ENCODE measurements at places on chromosomes 7 and 10.

- no peak for DNase-seq
Measured at GRCh38 chr10:12465385-12466136, 116.2 kb downstream of the CAMK1D start.

DNA sequence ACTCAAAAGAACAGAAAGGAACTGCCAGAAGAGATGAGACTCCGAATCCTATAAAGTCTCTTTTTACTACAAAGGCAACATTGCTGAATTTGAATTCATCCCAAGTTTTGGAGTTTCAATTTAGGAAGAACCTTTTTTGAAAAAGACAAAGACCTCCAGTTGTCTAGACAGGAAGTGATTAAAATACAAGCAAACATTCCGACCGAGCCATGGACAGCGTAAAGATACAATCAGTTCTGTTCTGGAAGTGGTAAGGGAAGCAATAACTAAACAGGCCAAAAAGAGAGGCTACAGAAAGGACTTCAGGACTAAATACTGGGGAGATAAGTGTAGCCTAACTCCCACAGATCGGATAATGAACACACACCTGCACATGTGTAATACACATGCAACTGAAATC, 101.0 kb downstream of the SMURF1 start:
- no peak for DNase-seq

- no peak for DNase-seq
Measured at GRCh38 chr7:129069021-129069420, 14.1 kb upstream of the TNPO3 start.

DNA sequence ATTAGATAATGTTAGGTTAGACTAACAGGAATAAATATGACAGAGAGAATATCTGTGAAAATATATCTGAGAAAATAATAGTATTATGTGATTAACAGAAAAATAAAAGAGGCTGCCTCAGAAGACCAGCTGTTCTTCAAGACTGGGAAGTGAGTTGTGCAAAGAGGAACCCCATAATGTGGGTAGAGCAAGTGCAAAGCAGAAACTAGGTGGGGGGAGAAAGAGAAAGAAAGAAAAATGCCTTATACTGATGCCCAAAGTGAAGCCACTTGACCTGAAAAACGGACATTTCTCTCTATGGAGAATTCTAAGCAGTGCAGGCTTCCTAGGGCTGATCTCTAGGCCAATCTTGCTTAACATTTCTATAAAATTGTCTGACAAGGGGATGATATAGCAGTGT, 3.8 kb downstream of the NEBL start:
- no peak for DNase-seq

- DNase-seq = no peak
Measured at GRCh38 chr7:42858570-42858969, 53.3 kb downstream of the C7orf25 start.

- no peak for DNase-seq
Measured at GRCh38 chr10:114982989-114983388, 45.0 kb downstream of the TRUB1 start.

GRCh38 chr7:76149847-76150691, 51.6 kb upstream of the SRRM3 start:
- no peak for DNase-seq

GRCh38 chr10:48523820-48524758, 80.8 kb downstream of the ARHGAP22 start:
- no peak for DNase-seq

GRCh38 chr10:28008054-28008453, 9.2 kb upstream of the ODAD2 start:
- DNase-seq = no peak

DNA sequence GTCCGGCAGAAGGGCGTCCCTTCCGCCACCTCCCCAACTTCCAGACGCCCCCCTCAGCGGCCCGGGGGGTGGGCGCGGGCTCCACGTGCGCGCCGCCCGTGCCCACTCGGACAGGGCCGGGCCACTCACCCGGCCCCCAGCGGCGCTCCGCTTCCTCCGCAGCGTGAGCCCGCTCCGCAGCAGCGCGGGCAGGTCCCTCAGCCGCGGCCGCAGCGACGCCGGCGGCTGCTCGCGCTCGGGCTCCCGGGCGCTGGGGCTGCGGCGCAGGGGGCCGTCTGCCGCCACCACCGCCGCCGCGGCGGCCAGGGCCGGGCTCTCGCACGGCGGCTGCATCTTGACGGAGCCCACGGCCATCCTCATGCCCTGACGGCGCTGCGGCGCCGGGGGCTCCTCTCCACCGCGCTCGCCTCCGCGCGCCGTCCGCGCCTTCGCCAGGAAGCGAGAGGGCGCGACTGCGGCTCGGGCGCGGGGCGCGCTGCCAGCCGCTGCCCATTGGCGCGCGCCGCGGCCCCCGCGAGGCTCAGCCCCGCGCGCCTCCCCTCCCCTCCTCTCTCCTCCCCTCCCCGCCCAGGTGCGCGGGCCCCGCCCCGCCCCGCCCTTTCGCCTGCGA, at the start of gene RAPGEF5:
RAPGEF5 (minus strand) TSS at position 454 of the 610 bp plus-strand sequence; CDS start at position 360, 94 bp downstream.
- no peak for DNase-seq

DNA sequence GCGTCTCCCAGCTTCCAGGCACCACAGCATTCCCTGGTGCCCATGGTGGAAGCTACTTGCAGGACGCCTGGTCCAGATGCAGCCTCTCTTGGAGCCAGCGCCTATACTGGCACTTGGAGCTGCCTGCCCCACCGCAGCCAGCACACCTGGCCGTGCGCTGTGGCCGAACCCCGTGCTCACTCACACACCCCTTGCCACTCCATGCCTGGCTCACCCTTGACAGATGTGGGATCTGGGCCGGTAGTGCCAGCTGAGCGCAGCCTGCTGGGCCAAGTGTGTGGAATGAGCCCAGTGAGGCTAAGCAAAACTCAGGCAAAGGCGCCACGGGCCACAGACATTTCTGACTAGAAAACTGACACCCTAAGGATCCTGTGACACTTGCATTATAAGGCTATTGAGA, 884.8 kb downstream of the LRMDA start:
- DNase-seq = no peak

DNA sequence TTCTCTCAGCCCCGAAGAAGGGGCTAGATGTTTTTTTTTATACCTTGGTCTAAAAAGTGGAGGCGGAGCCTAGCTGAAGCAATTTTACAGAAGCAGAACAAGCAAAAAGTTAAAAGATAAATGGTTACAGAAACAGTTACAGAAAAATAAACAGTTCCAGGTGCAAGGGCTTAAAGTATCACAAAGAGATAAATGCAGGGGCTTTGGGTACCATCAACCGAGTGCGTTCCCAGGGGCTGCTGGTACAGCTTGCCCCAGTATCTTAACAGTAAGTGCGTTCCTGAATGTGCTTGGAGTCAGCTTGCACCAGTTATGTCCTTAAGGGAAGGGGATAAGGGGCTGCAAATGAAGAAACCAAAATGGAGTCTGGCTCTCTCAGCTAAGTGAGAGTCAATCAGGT, 173.9 kb upstream of the MBL2 start:
- no peak for DNase-seq

DNA sequence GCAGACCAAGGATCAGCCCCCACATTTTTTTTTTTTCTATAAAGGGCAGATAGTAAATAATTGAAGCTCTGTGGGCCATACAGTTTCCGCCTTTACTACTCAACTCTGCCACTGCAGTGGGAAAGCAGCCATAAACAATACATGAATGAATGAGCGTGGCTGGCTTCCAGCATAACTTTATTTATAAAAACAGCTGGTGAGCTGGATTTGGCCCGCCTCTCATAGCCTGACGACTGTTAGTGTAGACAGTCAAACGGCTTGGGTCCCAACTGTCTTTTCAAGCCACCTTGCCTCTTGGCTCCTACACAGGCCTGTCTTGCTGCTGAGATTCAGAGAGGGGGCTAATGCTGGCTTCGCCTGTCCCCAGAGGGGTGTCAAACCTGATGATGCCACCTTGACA, 169.8 kb upstream of the GPR26 start:
- no peak for DNase-seq

- DNase-seq = no peak
Measured at GRCh38 chr7:41117431-41117830, 585.5 kb downstream of the INHBA start.

DNA sequence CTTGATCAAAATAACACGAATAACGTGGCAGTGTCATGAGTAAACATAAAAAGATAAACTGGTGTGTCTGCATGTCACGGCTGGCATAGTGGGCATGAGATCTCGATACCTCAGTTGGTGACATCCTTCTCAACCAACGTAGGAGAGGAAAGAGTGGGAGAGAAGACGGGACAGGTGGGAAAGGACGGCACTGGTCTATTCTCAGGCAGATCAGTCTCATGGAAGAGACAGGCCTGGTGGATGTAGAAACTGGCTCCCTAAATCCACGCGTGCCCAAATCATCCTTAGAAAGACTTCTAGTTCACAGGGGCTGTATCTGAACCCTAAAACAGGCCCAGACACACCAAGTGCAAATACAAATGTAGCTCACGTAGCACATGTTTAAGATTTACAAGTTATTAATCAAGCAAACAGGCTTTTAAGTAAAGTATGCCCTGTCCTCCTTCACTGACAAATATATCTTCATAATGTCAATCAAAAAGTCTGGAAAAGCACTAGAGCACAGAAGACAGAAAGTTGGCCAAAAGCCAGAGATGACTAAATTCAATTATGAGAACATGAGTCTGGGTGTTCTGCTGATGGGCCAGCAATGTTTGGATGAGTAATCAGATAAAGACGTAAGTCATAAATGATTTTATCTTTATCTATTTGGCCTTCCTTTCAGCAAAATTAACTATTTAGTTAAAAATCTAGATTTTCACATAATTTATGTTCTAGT, 56.3 kb downstream of the SFMBT2 start:
- DNase-seq = no peak

DNA sequence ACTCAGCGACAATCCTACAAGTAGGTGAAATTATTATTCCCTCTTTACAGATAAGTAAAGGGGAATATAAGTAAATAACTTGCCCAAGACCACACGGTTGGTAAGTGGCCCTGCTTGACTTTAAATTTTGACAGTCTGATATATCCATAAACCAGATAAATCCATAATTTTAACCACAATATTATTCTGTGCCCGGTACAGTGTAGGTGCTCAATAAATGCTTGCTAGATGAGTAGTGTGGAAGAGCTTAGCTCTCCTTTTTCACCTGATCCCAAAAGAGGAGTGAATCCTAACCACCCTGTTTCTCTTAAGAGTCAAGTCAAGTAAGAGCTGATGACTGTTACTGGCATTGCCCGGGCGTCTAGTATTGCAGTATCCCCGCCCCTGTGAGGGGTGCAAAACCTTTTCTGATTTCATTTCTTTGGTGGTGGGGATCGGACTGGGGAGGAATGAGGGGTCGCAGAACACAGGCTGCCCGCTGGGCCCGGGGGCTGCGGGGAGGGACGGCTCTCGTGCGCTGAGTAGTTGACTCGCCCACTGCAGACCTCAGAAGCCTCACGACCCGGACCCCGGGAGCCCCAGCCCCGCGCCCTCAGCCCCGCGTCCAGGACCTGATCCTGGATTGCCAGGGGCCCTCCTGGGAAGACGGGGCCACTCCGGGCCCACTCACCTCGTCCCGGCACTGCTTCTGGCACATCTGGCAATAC, 490 bp downstream of the KIN start:
- DNase-seq = no peak

DNA sequence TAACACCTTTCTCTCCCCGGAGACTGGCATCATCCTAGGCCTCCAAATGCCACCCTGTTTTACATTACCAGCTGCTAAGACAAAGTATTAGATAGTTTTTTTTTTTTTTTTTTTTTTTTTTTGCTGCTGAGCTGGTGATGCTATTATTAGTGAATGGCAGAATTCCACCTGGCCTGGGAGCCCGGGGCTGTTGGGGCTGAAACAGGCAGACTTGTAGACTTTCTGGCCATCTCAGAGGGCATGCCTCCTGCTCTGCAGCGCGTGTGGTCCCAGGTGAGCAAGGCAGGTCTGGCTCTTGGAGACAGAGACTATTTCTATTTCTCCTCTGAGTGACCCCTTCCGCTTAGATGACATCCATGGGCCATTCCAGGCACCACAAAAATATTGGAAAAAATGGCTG, 104.2 kb downstream of the EMX2 start:
- no peak for DNase-seq

- DNase-seq = no peak
Measured at GRCh38 chr7:94243066-94243711, 151.5 kb upstream of the COL1A2 start.

DNA sequence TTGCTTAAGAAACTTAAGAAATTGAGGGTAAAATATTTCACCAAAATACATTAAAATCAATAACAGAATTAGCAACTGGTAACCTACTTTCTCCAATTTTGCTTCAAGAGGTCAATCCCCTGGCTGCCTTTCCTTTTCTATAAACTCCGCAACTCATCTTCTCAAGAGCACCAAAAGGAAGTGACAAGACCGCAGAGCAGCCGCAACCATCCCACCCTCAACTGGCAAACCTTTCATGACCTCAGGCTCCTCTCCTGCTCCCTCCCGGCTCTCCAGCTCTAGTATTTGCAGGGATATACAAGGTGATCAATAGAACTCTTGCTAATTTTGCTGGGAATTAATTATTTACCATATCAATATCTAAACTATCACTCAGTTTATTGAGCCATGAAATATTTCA, 88.9 kb downstream of the ATE1 start:
- no peak for DNase-seq

DNA sequence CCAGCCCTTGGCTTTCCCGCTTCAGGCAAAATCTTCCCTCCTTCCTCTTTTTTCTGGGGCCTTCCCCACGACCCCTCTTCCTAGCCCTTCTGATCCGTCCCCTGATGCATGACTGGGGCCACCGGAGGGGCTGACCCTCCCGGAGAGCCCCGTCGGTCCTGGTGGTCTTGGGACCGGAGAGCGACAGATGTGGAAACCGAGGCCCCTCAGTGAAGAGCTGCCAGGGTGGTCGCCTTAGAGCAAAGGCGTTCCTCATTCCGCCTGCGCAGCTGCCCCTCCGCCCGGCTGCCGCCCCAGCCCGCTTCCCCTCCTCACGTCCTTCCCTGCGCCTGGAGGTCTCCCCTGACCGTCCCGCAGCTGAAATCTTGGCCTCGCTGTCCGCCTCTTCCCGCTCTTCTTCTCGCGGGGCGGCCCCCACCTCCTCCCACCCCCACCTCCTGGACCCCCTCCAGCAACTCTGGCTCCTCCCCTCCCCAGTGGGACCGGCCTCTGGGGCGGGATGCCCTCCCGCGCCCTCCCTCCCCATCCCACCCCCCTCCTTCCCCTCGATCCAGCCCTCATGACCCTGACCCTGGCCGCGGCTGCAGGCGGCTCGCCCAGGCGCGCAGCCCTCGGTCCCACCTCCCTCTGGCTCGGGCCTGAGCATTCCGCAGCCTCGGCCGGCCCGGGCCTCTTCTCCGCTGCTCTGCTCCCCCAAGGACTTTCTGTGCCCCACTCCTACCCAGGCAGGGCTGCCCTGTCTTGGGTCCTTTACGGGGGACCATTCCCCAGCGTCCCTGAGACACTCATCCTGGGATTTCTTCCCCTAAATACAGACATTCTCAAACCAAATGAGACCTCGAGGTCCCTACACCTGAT, at the start of gene RARRES2:
RARRES2 (minus strand) TSS at position 367 of the 858 bp plus-strand sequence. CDS start 1,020 bp downstream, outside the sequence.
- no peak for DNase-seq

GRCh38 chr10:70753841-70754621, 31.1 kb downstream of the TBATA start:
- no peak for DNase-seq

GRCh38 chr7:6273917-6274630, 1.6 kb upstream of the CYTH3 start:
- no peak for DNase-seq

- no peak for DNase-seq
Measured at GRCh38 chr10:94102436-94102835, 108.7 kb downstream of the PLCE1 start.

Measured in activated T-helper 1 cell treated with Interleukin-2 at 50 U/mL for 16 hours (primary cell).